ENCODE measurements at places on chromosomes 6 and 20.
A peak's percentile ranks its signal among the peaks of the same experiment; 100 is the strongest.

GRCh38 chr6:25922301-25922700, 8.2 kb downstream of the SLC17A2 start:
- no peak for DNase-seq

GRCh38 chr20:60727425-60727824, 524.6 kb upstream of the CDH4 start:
- no peak for DNase-seq

- peak; percentile 41 for DNase-seq
Measured at GRCh38 chr6:151240791-151241642, 1.2 kb downstream of the AKAP12 start.

GRCh38 chr6:164325168-164325567, 910.6 kb downstream of the QKI start:
- no peak for DNase-seq
